ENCODE measurements at places on chromosomes 12 and 14.

GRCh38 chr12:49022558-49023178 is 4.1 kb upstream of the PRKAG1 start:
- no peak for DNase-seq

DNA sequence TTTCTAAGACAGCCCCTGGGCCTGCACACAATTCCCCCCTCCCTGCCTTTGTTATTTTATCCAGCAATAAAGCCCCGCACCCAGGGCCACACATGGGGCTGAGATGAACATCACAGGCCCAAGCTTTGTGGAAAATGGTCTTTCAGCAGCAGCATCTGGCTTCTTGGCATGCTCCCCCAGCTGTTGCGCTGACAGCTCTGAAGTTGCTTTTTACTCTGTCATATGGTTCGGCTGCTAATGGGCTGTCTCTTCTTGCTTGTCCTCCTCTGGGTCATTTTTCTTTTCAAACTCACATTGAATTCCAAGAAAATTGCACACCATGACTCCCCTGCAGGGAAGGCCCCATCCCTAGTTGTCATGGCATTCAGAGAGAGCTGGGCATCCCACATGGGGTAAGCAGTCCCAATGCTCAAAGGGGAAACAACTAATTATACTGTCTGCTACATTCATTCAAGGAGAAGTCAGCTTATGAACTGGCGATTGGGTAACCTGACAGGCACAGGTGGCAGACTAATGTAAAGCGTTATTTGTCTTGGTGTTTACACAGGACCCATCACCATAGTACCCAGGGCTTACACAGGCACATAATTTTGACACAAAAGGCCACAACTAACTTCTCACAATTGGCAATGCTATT is 74.0 kb upstream of the CDKN3 start:
- DNase-seq = no peak

DNA sequence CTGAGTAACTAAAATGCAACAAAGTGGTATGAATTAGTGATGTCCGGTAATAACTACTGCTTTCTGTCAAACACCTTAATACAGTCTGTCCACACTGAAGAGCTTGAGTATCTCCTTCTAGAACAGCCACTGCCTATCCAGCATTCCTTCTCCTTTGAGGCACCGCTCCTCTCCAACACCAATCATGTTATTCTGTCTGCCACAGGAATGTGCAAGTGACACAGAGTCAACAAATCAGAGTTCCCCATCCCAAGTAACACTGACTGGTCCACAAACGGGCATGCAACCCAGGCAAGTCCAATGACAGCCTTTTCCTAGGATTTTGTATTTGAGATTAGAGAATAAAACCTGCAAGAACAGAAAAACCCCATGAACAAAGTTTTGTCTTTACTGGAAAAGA is 3.8 kb downstream of the GXYLT1 start:
- DNase-seq = no peak

GRCh38 chr12:93245543-93245942 is 132.2 kb upstream of the NUDT4 start:
- DNase-seq = no peak

DNA sequence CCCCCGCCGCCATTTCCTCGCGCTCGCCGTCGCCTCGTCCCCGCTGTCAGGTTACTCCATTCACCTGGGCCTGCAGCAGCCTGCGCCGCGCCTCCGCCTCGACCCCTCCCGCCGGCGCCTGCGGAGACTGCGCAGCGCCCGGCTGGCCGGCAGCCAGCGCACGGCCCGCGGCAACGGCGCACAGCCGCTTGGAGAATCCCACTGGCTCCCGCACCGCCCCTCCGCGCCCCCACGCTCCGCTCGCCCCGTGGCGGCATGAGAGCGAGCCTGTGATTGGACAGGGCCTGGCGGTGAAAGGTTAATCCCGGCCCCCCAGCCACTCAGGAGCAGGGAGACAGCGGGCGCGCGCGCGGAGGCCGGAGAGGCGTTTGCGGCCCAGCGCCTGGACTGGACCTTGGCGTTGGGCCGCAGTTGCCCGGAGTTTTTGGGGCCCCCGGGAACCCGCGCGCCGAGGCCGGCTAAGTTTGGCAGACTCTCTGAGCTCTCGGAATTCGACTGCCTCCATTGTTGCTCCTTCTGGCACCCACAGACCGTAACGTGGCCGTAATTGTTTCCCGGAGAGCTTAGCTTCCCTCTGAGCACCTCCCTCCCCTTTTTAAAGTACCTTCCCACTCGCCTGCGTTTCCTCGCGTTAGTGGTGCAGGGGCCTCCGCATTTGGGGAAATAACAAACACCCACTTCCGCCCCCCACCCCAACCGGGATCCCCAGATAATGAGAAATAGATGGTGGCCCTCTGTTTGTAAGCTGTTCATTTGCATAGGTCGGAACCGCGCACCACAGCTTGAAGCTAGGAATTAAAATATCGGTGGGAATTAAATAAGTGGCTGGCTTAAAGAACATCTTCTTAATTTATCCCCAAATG is at the start of gene DICER1:
TSS of gene DICER1 (minus strand) at position 203 of the 863 bp plus-strand sequence. CDS start 24,071 bp downstream, outside the sequence.
- DNase-seq = peak; percentile 93

GRCh38 chr14:93675651-93676050 is 112.6 kb downstream of the PRIMA1 start:
- DNase-seq = no peak

DNA sequence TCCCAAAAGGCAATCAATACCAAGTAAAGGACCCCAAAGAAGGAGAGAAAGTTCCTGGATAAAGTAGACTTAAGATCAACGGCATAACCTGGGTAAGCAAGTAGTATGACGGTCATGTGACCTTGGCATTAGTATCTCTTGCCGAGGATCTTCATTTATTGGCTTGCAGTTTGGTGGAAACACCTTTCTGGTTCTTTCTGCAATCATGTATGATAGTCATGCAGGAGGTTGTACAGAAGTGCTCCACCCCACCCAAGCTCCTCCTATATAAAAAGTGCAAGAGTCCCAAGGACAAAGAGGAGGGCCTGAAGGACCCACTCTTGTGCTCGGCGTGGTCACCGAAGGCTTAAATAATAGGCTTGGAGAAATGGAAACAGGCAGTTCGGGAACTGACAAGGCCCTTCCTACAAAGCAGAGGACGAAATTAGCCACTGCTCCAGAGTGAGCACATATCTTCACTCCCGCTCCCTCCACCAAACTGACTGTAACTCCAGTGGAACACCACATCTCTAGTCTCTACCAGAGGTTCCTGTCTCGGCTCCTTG is 750 bp downstream of the CS start:
- no peak for DNase-seq

DNA sequence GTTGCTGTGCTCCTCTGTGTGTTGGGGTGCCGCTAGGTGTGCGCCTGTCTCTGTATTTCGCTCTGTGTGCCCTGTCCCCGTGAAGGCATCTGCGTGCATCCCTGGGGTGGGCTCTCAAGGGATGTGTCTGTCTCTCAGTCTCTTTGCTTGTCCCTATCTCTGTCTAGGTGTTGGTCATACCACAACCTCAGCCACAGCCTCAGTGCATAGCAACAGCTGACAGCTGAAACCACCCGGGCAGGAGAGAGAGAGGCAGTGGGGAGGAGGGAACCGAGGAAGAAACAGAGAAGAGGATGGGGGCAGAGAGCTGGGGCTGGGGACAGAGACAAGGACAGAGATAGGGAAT is 953 bp upstream of the NXPH4 start:
- DNase-seq = no peak

DNA sequence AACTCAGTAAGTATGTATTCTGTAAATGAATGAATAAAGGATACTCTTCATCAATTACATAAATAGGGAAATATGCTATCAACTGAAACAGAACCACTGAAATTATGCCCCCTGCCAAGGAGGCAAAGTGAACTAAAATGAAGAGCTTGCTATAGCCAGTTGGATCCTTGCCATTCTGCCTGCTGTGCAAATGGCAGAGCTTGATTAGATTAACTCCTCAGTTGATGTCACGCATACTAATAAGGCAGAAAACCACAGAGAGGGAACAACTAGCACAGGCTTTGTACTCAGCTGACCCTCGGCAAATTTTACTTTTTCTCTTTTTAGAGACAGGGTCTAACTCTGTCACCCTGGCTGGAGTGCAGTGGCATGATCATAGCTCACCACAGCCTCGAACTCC is 36.7 kb upstream of the FERMT2 start:
- DNase-seq = no peak

GRCh38 chr14:33670235-33670634 is 280.6 kb downstream of the EGLN3 start:
- no peak for DNase-seq

GRCh38 chr12:55636116-55636655 is 506 bp upstream of the OR10P1 start:
- DNase-seq = no peak

DNA sequence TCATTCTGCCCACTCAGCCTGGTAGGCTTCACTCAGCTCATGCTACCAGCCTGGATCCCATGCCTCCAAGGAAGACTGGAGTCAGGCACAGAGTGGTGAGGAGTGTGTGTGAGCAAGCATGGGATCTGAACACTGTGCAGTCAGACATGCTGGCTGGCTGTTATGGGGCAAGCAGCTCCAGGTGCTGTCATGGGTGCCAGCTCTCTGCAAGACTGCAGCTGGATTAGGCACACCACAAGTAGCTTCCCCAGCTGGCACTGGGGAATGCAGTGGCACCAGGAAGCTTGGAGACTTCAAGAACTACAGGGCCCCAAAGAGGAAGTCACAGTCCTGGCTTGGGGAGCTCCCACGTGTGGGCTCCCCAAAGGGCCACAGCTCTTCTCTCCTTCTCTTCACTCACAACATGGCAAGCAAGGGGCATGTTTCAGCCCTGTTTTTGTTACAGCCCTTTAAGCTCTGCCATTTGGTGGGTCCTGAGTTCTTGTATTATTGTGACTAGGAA is 202.5 kb downstream of the VRK1 start:
- DNase-seq = no peak

GRCh38 chr12:110874781-110875180 is 28.0 kb downstream of the CCDC63 start:
- DNase-seq = no peak

GRCh38 chr12:48811437-48812090 is 6.7 kb upstream of the CACNB3 start:
- DNase-seq = no peak

- DNase-seq = peak; percentile 47
These were observed 11.4 kb upstream of the DNAL1 start for GRCh38 chr14:73633116-73634010.

GRCh38 chr12:123478762-123479161 is 20.8 kb downstream of the SNRNP35 start:
- no peak for DNase-seq

- DNase-seq = no peak
These were observed 1.5 kb downstream of the FBLN5 start for GRCh38 chr14:91945751-91946621.

- peak; percentile 30 for DNase-seq
These were observed 4.4 kb downstream of the TXNRD1 start for GRCh38 chr12:104219908-104220404.

DNA sequence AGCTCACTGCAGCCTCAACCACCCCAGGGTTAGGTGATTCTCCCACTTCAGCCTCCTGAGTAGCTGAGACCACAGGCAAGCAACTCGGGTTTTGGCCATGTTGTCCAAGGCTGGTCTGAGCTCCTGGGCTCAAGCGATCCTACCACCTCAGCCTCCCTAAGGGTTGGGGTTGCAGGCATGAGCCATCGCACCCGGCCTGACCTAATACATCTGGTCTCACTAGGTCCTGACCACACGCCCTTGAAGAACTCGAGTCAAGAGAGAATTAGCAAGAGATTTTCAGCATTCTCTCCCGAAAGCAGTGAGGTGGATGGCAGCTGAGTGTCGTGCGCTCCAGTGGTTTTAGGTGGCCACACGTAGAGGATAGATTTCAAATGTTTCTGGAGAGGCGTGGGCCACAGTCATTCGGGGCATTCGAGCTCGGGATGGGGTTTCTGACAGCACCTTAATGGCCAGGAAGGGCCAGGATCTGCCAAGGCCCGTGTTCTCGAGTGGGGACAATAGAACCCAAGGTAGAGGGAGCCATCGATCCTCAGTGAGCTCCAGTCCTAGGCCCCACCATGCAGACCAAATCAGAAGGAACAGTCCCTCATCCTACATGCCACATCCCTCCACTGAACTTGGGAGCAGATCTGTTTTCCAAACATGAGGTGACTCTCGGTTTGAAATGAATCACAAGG is 193.1 kb downstream of the ALG10 start:
- no peak for DNase-seq

DNA sequence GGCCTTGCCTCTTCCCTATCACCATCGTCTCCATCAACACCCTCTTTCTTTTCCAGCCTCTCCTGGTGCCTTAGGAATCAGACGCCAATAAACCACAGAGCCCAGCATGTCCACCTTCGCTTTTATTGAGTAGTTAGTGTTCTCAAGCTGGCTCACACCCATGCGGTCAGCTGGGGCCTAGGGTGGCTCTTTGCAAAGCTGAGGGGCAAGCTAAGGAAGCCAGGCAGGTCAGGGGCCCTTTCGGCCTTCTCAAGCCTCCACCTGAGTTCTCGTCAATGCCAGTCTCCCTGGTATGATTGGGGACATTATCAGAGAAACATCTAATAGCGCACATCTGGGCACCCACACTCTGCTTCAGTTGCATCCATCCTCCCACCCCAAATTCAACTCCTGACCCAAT is 737 bp upstream of the TEX52 start:
- DNase-seq = no peak

- no peak for DNase-seq
These were observed 31.2 kb downstream of the TMCC3 start for GRCh38 chr12:94618995-94619695.

DNA sequence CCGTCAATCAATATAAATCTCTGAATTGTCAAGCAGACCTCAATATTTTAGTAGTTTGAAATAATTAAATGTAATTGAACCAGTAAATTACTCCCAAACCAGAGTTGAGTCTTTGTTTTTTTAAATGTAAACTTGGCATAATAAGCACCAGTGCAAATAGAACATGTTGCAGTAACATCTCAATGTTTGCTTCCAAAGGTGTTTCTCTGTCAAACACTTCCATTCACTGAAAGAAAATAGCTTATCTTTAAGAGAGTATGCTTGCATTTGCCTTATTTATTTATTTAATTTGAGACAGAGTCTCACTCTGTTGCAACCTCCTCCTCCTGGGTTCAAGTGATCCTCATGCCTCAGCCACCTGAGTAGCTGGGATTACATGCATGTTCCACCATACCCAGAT is 39.9 kb upstream of the EGLN3 start:
- no peak for DNase-seq
